ENCODE measurements at places on chromosomes 3 and 15.
A peak's percentile ranks its signal among the peaks of the same experiment; 100 is the strongest.

DNA sequence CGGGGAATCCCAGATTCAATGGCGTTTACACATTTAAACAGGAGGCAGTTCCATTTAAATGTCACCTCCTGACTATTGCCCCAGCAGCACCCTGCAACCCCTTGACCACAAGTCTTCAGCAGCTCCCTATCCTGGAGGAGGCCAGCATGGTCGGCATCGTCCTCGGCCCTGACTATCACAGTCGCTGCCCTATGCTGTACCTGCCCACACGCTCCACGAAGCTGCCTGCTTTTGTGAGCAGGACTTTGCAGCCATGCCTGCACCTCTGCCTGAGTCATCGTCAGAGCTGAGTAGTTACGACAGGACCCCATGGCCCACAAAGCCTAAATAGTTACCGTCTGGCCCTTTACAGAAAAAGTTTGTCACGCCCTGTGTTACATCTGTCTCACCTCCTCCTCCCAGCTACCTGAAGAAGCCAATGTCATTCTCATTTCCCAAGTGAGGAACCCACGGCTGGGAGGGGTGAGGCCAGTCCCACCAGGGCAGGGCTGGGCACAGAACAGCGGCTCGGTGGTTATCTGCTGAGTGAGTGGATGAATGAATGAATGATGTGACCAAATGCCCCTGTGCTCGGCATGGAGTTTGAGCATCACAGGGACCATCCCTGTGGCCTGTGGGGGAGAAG, 47.8 kb upstream of the IQSEC1 start:
- DNase-seq = no peak

- DNase-seq = no peak
These were observed 14.5 kb downstream of the SETD2 start for GRCh38 chr3:47149339-47149933.

- DNase-seq = peak; percentile 56
These were observed 13.7 kb upstream of the TLE3 start for GRCh38 chr15:70111203-70112073.

GRCh38 chr3:58434168-58434504, 504 bp upstream of the PDHB start:
- DNase-seq = no peak

DNA sequence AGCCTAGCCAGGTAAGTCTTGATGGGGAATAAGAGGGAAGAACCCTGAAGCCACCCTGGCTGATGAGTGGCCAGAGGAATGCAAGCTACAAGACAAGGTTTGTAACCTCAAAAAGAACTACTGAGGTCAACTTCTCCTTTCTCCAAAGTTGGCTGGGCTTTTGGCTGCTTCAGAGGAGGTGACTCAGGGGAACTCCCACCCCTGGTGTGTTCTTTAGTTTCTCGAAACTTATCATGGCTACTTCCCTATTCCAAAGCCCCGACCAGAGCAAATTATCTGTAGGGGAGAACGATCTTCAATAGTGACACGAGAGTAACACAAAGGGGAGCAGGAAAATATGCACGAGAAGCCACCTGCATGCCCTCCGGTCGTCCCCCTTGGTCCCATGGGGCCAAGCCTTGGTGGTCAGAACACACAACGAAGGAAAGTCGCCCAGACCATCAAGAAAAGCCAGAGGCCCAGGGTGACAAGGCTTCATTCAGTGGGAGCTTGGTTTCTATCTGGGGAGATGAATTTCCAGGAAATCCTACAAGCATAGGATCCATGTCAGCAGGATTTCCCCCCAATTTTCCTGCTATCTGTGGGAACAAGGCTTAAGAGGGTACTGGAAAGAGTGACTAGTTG, 6.5 kb upstream of the BCL2A1 start:
- no peak for DNase-seq

DNA sequence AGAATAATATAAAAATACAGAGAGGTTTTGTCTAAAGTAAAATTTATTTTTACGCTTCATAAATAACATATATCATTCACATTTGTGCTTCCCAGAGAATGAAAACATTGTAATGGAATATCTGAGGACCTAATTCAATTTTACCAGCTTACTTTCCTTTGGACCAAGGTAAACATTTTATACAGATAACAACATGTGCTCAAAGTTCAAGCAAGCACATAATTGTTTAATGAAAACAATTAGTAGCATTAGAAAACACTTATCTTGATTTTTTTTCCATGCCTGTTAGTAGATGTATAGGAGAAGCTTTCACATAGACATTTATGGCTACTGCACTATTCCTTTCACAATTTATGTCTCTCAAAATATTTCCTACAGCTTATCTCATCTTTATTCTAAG, 400.0 kb downstream of the ZIC1 start:
- DNase-seq = no peak

DNA sequence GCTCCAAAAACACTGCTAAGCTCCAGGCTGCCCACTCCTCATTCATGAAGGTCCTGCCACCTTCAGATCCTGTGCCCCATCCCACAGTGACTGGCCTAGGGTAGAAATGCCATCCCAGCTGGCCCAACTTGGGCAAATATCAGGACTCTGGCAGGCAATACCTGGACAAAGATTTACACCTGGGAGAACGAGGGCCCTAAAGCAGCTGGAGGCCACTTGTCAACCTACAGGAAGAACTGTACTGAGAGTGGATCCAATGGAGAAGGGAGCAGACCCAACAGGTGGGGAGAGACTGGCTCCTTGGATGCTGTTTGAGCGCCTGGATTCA, 57.1 kb upstream of the GATA2 start:
- DNase-seq = no peak

DNA sequence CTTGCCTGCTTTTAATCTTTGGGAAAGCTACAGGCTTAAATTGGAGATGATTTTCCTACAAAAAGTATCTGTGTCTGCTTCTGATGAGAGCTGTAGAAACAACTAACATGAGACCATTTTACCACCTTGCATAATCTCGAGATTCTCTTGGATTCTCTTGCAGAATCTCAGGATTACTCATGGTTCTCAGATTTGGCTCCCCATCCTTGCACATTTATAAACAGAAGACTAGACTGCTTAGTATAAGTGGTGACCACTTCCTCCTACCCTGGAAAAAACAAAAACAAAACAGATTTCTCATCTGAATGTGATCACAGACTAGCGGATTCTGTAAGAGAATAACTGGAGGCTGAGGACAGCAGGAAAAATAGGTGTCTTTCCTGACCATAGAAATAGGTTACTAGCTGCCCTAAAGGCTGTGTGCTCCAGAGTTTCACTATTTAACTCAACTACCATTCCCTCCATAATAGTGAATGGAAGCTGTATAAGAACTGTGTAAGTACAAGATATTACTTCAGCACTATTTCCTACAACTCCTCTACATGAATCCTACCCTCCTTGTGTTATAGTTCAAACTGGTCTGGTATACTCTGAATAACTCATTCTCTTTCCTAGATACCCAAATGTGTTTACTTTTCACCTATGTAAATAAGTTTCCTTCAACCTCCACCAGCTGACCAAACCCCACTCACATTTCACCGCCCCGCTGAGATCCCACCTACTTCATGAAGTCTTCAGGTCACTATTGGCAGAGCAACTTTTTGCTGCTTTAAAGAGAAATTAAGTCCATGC, 122.2 kb upstream of the C2CD4B start:
- DNase-seq = no peak

- DNase-seq = no peak
These were observed 113.2 kb downstream of the TCF12 start for GRCh38 chr15:57031605-57032004.

- no peak for DNase-seq
These were observed 349.4 kb downstream of the CLSTN2 start for GRCh38 chr3:140284372-140284771.

Measured in HFF-Myc (cell line).